ENCODE measurements at places on chromosomes 16 and 17. TPM values are rescaled to one million over a fixed set of nuclear protein-coding genes. Genes with fewer than 3 reads are reported as not detected.

DNA sequence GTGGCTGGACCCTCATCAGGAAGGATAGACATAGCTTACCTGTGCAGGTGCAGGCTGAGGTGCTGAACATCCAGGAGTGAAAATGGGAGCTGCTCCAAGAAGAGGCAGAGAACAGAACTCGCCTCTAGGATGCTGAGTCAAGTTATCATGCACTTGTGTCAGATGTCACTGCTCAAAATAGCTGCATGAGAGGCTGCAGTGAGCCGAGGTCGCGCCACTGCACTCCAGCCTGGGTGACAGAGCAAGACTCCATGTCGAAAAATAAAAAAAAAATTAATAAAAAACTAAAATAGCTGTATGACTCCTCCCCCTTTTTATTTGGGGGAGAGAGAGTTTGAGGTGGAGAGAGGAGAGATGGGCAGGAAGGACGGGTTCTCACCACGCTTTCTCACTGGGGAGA, 148.8 kb downstream of the FOXL1 start:
- no peak for DNase-seq

DNA sequence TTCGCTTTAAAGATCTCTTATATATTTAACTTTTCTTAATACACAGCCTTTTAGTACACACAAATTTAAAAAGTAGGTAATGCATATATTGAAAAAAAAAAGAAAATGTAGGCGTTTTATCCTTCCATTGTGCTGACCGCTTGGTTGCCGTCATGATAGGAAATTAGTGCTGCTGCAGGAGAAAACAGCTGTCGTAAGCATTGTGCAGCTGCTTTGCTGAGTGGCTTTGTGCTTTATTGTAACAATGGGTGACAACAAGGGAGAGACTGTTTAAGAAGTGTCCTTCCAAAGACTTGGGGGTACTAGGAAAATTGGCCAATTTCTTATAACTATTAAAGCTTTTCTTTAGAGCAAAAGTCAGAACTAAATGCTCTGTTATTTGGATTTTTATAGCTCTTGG, 5.0 kb downstream of the HERPUD1 start:
- DNase-seq = no peak

- DNase-seq = no peak
Measured at GRCh38 chr17:28788100-28788499, 44.3 kb downstream of the TRAF4 start.

The DOC2B gene
- 5.9 TPM for total RNA-seq

The MPP2 gene
- total RNA-seq = under 0.01 TPM

The TEDC2 gene
- total RNA-seq = 3.3 TPM

The WFDC1 gene
- not detected for total RNA-seq

The KIFC3 gene
- 46.4 TPM for total RNA-seq
